ENCODE measurements at places on chromosomes 7 and 10.

DNA sequence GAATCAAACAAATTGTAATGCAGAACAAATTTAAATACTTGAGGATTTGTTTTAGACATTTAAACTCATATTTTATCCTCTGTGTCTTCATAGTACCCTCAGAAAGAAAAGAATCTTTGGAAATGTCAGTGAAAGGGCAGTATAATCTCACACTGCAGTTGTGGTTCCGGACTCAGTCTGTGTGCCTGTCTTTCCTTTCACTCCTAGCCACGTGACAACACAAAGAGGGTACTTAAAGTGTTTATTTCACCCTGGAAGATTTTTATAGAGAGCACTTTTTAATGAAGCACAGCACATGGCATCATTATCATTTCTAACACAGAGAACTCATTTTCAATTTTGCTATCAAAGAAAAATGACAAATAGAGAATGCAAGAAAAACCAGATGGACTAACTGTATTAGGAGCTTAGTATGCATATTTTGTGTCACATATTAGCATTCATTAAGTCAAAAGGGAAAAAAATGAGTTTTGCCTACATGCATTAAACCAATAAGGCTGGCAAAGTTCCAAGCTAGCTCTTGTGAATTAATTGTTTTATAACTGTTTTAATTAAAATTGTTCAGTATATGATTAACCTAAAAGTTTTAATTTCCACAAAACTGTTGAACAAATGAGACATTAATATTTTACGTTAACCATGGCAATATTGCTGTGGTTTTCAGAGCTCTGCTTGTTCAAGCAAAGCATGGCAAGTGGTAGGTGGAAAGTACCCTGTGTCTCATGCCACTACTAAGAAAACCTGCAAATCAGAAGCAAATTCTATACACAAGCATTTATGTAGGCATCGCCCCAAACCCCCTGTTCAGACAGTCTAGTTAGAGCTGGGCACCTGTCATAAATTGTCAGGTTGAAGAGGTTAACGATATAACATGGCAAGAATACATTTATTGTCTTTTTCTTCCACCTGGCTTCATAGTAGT is 65.9 kb downstream of the AUTS2 start:
- DNase-seq, result no peak

- no peak for DNase-seq
Measured at GRCh38 chr10:128286762-128287500, 160.7 kb upstream of the MKI67 start.

DNA sequence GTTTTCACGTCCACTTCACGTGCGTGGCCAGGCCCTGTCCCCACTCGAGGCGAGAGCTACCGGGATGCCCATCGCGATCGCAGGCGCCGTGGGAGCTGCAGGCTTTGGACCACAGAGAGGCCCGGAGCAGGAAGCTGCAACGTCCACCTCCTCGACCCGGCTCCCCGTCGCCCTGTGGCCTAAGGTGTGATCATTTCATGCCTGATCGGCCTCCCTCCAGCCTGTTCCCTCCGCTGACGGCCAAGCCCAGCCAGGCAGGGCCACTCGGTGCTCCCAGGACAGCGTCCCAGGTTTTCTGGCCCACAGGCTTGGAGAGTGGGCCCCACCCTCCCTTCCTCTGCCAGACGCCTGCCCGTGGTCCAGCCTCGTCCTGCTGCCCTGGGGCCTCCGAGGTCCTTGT is 19.6 kb downstream of the KNDC1 start:
- no peak for DNase-seq

GRCh38 chr7:87151729-87152111 is 533 bp upstream of the DMTF1 start:
- no peak for DNase-seq

DNA sequence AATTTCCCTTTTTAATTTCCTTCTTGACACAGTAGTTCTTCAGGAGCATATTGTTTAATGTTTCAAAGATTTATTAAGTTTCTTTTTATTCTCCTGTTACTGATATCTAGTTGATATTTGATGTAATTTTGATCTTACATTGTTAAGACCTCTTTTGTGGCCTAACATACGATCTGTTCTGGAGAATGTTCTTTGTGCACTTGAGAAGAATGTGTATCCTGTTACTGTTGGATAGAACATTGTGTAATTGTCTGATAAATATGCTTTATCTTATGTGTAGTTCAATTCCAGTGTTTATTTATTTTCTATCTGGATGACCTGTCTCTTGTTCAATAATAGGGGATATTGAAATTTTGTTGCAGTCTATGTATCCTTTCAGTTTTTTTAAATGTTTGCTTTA is 106.7 kb downstream of the ITGB1 start:
- no peak for DNase-seq

DNA sequence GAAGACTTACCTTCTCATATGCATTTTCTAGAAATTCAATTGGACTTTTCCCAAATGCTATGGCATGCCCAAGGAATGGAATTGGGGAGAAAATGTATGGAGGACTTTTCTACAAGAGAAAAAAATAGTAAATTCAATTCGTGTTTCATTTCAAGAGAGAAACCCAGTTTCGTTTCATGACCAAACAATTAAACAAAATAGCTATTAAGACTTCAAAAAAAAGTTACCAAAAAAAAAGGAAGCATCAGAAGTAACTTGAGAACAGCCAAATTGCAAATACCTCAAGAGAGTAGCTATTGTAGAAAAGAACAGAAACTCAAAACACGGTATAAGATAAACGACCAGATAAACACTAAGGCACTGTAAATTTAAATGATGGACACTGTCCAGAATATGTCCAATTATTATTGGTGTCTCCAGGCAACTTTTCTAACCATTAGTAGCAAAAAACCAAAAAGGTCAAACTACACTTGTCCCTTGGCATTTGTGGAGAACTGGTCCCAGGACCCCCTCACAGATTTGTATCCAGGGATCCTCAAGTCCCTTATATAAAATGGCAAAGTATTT is 2.4 kb downstream of the CYP51A1 start:
- DNase-seq, result no peak

GRCh38 chr7:55504093-55504859 is 68.0 kb downstream of the VOPP1 start:
- DNase-seq, result no peak

DNA sequence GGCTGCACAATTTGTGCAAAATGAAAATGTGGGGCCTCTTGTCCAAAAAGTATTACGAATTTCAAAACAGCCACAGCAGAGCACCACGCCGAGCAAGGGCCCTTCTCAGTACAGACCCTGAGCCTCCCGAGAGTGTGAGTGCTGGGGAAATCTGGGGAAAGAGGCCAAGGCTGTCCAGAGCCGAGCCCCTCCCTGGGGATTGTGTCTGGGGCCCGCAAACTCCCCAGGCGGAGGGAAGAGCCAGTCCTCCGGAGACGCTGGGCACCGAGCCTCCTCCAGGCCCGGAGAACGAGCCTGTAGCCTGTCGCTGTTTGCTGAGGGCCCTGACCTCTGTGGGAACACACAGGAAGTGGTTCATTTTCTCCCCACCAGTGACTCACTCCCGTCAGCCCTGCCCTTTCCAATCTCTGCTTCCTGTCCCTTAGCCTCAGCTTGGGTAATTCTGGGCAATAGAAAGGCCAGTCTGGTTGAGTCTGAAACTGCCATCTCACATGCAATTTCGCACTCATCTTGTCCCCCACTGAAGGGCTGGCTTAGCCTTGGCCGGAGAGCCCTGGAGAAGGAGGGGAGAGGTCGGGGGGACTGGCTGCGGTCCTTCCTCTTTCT is 19.5 kb upstream of the GNA12 start:
- DNase-seq, result peak; percentile 72

DNA sequence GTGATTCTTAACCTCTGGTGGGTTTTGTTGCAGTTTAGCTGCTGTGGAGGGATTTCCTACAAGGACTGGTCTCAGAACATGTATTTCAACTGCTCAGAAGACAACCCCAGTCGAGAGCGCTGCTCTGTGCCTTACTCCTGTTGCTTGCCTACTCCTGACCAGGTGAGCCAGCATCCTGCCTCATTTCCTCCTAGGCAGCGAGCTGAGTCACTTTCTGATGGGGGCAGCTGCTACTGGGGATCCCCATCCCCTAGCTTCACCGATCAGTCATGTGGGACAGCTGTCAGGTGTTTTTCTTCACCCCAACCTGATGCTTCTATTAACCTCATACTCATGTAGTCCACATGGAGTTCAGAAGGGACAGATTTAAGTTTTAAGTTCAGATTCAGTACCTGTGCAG is 21.7 kb upstream of the SMO start:
- no peak for DNase-seq

DNA sequence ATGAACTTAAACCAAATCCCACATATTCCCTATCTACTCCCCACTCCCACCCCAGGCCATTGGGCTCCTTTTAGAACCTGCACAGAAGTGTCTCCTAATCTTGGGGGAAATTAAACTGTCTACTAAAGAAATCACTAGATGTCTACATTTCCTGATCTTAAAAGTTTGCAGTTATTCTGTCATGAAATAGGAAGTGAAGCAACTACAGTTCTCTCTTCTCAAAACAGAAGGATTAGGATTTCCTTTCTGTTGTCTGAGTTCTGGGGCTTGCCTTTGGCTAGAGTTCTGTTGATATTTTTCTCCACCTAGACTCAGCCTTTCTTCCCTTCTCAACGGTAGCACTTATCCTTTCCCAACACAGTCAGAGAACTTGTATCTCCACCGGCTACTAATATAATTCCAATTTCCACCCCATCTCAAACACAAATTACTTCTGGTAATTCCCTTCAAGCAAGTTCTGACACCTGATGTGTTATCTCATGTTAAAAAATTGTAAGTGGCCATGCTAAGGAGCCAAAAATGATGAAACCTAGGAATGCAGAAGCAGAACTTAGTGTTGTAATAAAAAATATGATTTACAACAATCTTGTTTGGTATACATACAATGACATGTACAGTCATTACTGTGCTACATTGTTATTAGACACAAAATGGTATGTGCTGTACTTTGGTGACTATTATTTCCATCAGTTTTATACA is 12.1 kb downstream of the OR9A4 start:
- no peak for DNase-seq

DNA sequence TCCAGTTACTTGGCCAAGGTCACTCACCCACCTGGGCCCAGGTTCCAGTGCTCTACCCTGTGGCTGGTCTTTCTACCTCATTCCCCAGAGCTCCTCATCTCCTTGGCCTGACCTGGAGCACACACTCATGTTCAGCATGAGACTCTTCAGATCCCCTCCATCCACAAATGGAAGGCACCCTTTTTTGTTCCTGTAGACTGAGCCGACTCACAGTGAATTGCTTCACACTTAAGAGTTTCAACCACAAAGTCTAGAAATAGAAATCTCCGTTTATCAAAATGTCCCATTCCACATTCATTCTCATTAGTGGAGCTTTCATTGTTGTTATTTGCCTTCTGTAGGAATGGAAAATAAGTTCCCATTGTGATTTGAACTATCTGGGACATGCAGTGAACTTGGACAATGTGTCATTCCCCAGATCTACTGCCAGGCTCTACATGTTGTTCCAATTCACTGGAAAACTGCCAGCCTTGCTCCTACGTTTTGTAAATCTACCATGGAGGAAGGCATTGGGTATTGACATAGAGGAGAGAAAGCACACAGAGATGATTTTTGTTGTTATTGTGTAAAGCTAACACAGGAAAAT is 125.3 kb upstream of the CELF2 start:
- no peak for DNase-seq

DNA sequence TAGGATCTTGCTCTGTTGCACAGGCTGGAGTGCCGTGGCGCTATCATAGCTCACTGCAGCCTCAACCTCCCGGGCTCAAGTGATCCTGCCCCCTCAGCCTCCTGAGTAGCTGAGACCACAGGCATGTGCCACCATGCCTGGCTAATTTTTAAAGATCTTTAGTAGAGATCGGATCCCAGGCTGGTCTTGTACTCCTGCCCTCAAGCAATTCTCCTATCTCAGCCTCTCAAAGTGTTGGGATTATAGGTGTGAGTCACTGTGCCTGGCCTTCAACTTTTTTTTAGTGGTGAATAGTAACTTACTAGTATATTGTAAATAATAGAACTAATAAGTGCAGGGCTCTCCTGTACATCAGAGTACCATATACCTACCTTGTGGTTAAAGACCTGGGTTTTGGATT is 52.1 kb upstream of the LMTK2 start:
- DNase-seq, result no peak

DNA sequence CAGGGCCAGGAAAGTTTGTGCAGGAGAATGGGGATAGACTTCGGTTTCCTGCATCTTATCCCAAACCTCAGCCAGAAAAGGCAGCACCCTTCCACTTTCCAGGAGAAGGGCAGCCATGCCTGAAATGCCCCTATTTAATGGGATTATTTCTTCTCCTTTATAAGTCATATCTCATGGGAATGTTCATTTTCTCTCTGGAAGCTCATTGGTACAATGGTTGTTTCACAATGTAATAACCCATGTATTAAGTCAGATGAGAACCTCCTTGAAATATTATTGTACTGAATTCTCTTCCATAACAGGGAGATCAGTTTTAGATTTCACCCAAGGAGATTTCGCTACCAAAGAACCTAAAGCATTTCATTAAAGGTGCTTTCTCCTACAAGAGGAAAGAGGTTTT is 457.5 kb downstream of the KCNMA1 start:
- DNase-seq, result no peak

DNA sequence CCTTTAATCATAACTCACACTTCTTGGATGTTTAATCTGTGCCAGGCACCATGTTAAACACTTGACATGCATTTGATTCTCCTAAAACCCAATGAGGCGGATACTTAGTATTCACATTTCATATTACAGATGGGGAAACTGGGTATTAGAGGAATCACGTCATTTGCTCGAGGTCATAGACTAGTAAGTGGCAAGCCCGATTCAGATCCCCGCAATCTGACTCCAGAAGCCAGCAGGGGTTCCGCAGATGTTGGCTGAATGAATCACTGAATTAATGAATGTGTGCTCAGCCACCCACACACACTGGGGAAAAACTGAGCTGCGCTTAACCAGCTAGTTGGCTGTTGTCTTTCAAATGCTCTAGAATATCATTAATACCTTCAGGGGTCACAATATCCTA is 22.5 kb upstream of the ENO4 start:
- DNase-seq, result no peak

GRCh38 chr7:22765609-22766008 is 38.6 kb downstream of the IL6 start:
- DNase-seq, result no peak

- DNase-seq, result no peak
Measured at GRCh38 chr10:5698062-5698461, 13.4 kb downstream of the TASOR2 start.

DNA sequence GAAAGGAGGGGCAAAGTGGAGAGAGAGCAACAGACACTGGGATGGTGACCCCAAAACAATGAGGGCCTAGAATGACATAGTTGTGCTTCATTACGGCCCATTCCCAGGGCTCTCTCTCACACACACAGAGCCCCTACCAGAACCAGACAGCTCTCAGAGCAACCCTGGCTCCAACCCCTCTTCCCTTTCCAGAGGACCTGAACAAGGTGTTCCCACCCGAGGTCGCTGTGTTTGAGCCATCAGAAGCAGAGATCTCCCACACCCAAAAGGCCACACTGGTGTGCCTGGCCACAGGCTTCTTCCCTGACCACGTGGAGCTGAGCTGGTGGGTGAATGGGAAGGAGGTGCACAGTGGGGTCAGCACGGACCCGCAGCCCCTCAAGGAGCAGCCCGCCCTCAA is 20.7 kb downstream of the PRSS2 start:
- no peak for DNase-seq

GRCh38 chr7:22786290-22786932 is 36.2 kb downstream of the TOMM7 start:
- DNase-seq, result no peak

GRCh38 chr10:59895629-59896116 is 10.7 kb downstream of the CCDC6 start:
- no peak for DNase-seq

GRCh38 chr10:110864662-110865140 is 7.0 kb upstream of the PDCD4 start:
- peak; percentile 57 for DNase-seq

- DNase-seq, result no peak
Measured at GRCh38 chr10:6133331-6134098, 44.7 kb downstream of the RBM17 start.

GRCh38 chr7:16803881-16804673 is 722 bp downstream of the AGR2 start:
- no peak for DNase-seq

All from activated gamma-delta T cell treated with Interleukin-2 at 50 U/mL for 16 hours (primary cell).